GM23248 (cell line): ENCODE measurements at places on chromosomes 4 and X.

DNA sequence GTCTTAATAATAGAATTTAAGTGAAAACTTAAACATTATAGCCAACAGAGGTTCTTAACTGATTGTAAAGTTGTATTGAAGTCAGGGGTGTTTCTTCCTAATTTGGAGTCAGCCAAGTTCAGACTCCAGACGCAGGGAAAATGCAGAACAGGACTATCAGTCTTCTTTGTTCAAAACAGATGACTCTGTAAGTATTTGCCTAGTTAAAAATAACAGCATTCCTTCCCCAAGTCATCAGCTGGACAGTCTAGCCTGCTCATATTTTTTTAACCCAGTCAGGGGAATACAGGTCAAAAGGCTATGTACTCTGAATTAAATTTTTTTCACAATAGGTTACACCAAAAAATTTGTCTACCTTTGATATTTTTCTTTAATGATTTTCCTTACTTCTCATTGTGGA lies 73.8 kb upstream of the DCLK2 start:
- peak; percentile 41 for DNase-seq

DNA sequence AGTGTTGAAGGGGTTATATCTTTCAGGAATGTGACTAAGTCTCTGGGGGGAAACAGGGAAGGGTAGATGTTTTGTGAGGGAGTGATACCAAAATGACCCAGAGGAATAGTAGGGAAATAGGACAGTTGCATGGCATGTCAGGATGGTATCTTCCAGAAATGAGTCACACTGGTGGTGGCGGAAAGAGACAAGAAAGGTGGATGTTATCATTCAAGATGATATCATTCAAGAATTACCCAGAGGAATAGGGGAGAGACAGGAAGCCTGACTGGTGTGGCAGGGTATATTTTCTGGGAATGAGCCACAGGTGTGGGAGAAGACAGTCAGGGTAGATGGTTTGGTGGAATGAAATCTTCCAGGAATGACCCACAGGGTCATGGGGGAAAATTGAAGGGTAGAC lies 61.1 kb downstream of the MAOA start:
- no peak for DNase-seq

DNA sequence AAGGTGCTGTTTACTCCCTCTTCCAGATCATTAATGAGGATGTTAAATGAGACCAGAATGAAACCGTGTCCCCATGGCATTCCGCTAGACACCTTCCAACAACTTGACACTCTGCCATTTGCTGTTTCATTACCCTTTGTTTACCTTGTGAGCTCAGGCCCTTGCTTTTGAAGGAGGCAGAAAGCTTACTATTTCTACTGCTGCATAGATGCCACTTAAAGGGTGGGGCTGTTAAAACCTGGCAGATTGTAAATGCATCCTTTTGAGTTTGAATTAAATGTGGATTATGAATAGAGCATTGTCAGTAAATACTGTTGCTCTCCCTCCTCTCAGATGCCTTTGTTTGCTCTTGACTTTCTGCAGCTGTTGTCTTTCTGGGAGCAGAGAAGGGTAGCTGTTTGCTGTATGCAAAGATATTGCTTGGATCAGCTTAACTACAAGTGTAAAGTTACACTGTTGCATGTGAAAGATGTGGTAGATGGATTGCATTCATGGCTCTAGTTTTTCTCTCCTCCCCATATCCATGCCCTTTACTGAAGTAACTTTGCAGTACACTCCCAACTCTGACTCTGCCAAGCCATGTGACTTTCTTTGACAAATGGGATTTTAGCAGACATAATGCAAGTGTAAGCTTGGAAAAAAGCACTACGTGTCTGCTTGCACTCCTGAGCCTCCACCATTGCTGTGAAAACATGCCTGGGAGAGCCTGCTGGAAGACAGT lies 75.0 kb upstream of the DHX15 start:
- peak; percentile 3 for DNase-seq

GRCh38 chr4:42436928-42437565 lies 39.8 kb downstream of the SHISA3 start:
- no peak for DNase-seq

DNA sequence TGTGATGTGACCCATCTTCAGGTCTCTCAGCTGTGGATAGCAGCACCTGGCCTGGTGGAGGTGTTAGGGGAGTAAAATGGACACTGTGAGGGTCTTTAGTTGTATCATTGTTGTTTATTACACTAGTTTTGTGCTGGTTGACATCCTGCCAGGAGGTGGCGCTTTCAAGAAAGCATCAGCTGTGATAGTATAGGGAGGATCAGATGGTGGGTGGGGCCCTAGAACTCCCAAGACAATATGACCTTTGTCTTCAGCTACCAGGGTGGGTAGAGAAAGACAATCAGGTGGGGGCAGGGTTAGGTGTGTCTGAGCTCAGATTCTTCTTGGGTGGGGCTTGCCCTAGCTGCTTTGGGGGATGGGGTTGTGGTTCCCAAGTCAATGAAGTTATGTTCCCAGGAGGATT lies 162.8 kb downstream of the PPP1R2C start:
- no peak for DNase-seq

DNA sequence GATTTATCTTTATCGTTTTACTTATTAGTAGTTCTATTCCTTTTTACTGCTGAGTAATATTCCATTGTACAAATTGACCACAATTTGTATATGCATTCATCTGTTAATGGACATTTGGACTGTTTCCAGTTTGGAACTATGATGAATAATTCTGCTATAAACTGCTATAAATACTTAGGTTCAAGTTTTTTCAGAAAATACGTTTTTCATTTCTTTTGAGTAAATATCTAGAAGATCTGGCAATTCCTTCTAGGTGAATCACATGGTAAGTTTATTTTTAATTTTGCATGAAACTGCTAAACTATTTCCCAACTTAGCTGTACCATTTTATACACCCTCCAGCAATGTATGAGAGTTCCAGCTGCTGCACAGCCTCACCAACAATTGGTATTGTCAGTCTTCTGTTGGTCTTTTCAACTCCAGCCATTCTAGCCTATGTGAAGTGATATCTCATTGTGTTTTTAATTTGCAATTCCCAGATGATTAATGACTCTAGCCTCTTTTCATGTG lies 22.2 kb downstream of the LIN54 start:
- DNase-seq: peak; percentile 82

DNA sequence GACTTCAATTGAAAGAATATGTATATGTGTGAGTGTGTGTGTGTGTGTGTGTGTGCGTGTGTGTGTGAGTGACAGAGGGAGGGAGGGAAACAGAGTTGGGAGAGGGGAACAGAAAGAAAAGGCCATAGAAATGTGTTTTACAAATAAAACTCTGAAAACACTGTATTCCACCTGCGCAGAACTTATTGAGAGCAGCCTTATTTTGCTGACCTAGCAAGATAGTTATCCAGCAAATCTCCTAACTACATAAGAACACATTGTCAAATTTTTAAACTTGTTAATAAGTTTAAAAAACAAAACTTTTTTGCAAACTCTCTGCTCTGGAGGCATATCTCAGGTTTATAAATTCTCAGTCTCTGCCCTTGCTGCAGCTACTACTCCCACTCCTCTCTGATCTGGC lies 217.9 kb upstream of the NOCT start:
- DNase-seq: no peak

- no peak for DNase-seq
Observed at GRCh38 chr4:37429906-37430305, 185.4 kb downstream of the NWD2 start.

GRCh38 chrX:101416691-101417090 lies 8.7 kb downstream of the HNRNPH2 start:
- no peak for DNase-seq

- no peak for DNase-seq
Observed at GRCh38 chr4:123405267-123405865, 8.8 kb downstream of the SPRY1 start.

- peak; percentile 71 for DNase-seq
Observed at GRCh38 chrX:110415440-110416170, 57.0 kb downstream of the RTL9 start.
